Stomach (tissue), 19 donors: ENCODE measurements at places on chromosomes 7 and 10. TPM values are rescaled to one million over a fixed set of nuclear protein-coding genes. Genes with fewer than 3 reads are reported as not detected.

Gene HSPA14
- polyA plus RNA-seq = 11.5 TPM

Gene GPR85
- polyA plus RNA-seq = 0.31 TPM

Gene GPNMB
- 9.4 TPM for polyA plus RNA-seq

Gene KLF14
- polyA plus RNA-seq = not detected

- H3K4me3 ChIP-seq = no peak overlapping the region
- H3K27me3 ChIP-seq = no peaks in the 10 kb centered on the region
- peaks cover 9% of the 10 kb centered on the region for H3K4me1 ChIP-seq
- no peak overlapping the region for H3K27ac ChIP-seq
- DNase-seq = no peak
Measured at GRCh38 chr7:51234139-51234538, 82.5 kb downstream of the COBL start.

GRCh38 chr10:15603446-15604011 lies 116.2 kb downstream of the ITGA8 start:
- H3K27me3 ChIP-seq = no peaks in the 10 kb centered on the region
- no peak for DNase-seq
- H3K27ac ChIP-seq = no peak overlapping the region

- DNase-seq = peak; percentile 94
- H3K4me1 ChIP-seq = peaks cover 18% of the 10 kb centered on the region
- peak within 1 kb of the TSS; percentile 57 for H3K4me3 ChIP-seq
- H3K27ac ChIP-seq = peak within 1 kb of the TSS; percentile 84
Measured at GRCh38 chr7:92178928-92179924, at the start of gene LRRD1. TSS of gene LRRD1 (minus strand) at chr7:92179142. CDS start at chr7:92165202, 13,940 bp downstream.

Gene OR13A1
- polyA plus RNA-seq = not detected

Gene EVX1
- not detected for polyA plus RNA-seq

Gene DNA2
- polyA plus RNA-seq = 0.50 TPM

Gene AGBL3
- polyA plus RNA-seq = 1.2 TPM

- H3K4me1 ChIP-seq = no peaks in the 10 kb centered on the region
- no peak for DNase-seq
- no peak overlapping the region for H3K27ac ChIP-seq
- H3K4me3 ChIP-seq = no peak overlapping the region
- H3K36me3 ChIP-seq = peaks cover 5% of the 10 kb centered on the region
Measured at GRCh38 chr10:74330646-74331045, 179.6 kb downstream of the ADK start.

DNA sequence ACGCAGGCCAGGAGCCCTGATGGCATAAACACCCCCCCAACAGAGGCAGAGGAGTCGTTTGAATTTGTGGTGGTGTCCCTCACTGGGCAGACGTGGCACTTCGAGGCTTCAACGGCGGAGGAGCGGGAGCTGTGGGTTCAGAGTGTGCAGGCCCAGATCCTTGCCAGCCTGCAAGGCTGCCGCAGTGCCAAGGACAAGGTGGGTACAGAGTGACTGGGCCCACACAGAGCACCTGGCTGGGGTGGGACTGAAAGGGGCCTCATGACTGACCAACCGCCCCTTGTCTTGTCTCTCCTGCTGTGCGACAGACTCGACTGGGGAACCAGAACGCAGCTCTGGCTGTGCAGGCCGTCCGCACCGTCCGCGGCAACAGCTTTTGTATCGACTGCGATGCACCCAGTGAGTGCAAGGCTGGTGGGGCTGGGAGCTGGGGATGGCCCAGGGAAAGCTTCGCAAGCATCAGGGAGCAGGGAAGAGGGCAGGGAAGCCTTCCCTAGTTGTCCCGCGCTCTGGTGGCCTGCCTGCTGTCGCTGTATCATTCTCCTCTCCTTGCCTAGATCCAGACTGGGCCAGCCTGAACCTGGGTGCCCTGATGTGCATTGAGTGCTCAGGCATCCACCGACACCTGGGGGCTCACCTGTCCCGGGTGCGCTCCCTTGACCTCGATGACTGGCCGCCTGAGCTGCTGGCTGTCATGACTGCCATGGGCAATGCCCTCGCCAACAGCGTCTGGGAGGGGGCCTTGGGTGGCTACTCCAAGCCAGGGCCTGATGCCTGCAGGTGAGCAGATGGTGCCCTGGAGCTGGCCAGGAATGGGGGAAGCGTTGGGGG lies 25.4 kb downstream of the GBX1 start:
- H3K36me3 ChIP-seq = peaks cover 81% of the 10 kb centered on the region
- DNase-seq = peak; percentile 23
- H3K27ac ChIP-seq = no peak overlapping the region
- H3K4me1 ChIP-seq = no peaks in the 10 kb centered on the region
- no peak overlapping the region for H3K4me3 ChIP-seq
- no peaks in the 10 kb centered on the region for H3K27me3 ChIP-seq

DNA sequence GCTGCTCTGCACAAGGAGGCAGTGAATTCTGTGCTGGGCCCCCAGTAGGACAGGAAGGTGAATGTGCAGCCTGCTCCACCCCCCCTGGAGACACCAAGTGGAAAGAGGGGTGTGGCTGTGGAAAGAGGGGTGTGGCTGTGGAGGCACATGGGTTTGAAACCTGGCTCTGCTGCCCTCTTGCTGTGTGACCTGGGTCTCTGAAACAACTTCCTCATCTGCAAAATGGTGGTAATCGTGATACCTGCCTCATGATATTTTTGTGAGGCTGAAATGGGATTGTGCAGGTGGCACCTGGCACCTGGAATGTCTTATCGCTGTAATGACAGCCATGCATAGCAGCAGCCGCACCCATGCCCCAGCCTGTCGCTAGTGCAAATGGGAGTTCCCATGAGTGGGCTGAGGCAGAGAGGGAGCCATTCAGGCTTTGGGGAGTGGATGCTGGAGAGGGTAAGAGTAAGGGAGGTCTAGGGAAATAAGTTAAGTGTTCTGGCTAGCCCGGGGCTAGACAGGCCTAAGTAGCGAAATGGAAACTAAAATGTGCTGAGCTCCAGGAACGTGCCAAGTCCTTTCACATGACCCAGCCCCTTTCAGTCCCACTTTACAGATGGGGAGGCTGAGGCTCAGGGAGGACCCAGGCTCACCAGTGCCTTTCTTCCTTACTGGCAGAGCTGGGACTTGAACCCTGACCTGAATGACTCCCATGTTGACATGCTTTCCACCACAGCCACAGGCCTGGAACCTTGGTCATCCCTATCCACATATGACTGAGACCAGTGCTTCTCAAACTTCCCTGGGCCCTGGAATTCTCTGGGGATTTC lies 35.0 kb downstream of the C10orf105 start:
- H3K4me1 ChIP-seq = no peaks in the 10 kb centered on the region
- H3K27me3 ChIP-seq = no peaks in the 10 kb centered on the region
- no peak overlapping the region for H3K4me3 ChIP-seq
- no peaks in the 10 kb centered on the region for H3K36me3 ChIP-seq
- DNase-seq = no peak

DNA sequence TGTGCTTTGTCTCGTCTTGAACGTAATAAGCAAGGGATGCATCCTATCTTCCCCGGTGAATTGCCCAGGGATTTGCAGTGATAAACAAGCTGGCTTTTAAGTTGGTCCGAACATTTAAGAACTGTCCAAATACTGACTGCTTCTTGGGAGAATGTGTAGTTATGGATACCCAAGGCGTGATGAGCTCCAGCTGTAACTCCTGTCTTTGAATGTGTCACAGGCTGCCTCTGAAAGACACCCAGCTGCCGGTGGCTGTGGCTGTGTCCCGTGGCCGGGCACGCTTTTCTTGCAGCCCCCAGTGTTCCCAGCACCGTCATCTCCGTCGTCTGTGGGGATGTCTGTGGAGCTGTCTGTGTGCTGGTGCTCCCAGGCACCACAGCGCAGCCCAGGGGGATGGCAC lies 118.1 kb downstream of the GLRX3 start:
- H3K27ac ChIP-seq = no peak overlapping the region
- H3K4me3 ChIP-seq = no peak overlapping the region
- DNase-seq = no peak
- H3K27me3 ChIP-seq = no peaks in the 10 kb centered on the region

DNA sequence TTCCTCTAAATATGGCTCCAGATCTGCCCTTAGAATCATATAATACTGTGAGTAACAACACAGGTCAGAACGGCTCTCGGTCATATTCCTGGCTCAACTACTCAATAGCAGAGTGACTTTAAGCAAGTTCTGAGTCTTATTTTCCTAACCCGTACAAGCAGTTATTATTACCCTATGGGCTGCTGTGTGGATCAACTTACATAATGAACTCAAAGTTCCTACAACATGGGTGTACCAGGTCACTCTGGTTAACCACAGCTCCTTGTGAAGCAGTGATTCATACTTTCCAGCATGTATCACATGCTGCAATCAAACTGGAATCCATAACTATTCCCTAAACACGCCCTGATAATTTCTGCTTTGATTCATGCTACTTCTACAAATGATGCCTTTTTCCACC lies 107.3 kb downstream of the LRRN3 start:
- no peak overlapping the region for H3K27ac ChIP-seq
- no peaks in the 10 kb centered on the region for H3K27me3 ChIP-seq
- no peak for DNase-seq
- H3K4me3 ChIP-seq = no peak overlapping the region
- no peaks in the 10 kb centered on the region for H3K4me1 ChIP-seq

DNA sequence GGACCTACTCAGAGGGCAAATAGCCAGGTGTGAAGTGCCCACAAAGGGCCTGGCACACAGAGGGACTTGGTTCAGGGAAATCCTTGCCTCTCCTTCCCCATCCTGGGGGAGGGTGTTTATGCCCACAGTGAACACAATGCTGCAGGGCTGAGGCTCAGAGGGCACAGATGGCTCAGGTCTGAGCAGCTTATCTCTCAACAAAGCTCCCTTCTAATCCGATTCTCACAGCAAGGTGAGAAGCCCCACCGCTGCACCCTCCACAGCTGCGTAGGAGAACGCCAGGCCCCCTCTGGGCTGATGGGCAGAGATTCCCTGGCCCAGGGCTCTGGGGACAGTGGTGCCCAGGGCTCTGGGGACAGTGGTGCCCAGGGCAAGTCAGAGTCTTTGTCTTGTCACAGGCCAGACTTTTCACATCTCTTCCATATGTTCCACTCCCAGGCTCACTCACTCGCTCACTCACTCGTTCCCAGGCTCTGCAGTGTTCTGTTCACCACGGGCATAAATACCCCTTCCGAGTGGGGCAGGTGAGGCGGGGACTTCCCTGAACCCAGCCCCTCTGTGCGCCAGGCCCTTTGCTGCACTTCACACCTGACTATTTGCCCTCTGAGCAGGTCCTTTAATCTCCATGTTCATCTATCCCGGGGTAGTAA lies 8.7 kb upstream of the CDHR1 start:
- no peak overlapping the region for H3K27ac ChIP-seq
- H3K36me3 ChIP-seq = no peaks in the 10 kb centered on the region
- H3K4me1 ChIP-seq = no peaks in the 10 kb centered on the region
- H3K4me3 ChIP-seq = no peak overlapping the region

DNA sequence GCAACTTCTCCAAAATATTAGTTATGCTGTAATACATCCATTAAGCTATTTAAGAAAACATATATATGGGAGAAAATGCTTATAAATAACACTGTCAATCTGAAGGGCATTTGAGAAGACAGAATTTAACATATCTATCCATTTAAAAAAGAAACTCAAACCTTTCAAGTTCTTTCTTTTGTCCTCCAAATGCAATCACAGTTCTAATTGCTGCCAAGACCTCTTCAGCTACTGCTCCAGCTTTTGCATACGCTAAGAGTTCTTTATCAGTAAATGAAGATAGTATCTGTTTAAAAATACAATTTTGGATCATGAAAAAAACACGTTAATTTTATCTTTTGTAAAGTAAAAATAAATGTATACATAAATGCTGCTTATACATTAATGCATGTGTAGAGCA lies 39.6 kb downstream of the ABCB1 start:
- H3K36me3 ChIP-seq = no peaks in the 10 kb centered on the region
- H3K27me3 ChIP-seq = no peaks in the 10 kb centered on the region
- no peak overlapping the region for H3K27ac ChIP-seq
- DNase-seq = no peak

DNA sequence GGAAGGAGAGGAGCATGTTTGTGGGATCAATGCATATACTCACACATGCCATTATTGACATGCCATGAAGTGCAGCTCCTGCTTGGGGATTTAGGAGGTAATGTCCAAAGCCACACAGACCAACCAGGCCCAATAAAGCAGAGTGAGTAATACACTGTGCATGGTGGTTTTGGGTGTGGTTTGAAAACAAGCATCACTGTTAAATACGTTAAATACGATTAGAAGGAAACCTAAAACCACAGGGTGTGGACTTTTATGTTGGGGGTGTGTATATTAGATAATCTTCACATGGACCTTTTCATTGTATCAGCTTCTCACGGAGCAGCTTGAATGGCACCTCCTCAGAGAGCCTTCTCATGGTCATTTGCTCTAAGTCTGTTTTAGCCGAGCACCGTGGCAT lies 10.4 kb upstream of the EIF3A start:
- H3K27me3 ChIP-seq = no peaks in the 10 kb centered on the region
- H3K27ac ChIP-seq = peak overlapping the region; percentile 51
- no peak overlapping the region for H3K4me3 ChIP-seq
- DNase-seq = peak; percentile 83
- no peaks in the 10 kb centered on the region for H3K36me3 ChIP-seq

DNA sequence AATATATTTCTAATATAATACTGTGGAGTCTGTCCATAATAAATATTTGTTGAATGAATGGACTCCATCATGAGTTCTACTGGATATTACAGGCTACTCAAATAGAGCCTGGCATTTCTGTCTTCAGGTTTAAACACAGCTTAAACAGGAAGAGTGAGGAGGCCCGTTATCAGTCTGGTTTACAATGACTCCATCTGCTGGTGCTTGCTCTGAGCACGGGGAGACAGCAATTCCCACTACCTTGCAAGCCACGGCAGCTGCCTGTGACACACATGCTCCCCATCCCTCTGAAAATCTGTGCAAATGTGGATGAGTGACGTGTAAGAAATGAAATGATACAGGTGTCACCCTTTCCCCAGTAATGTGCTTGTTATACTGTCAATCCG lies 293.5 kb upstream of the IMMP2L start:
- no peak overlapping the region for H3K27ac ChIP-seq
- H3K36me3 ChIP-seq = peaks cover 8% of the 10 kb centered on the region
- H3K4me1 ChIP-seq = no peaks in the 10 kb centered on the region
- H3K4me3 ChIP-seq = no peak overlapping the region
- peak; percentile 59 for DNase-seq
- H3K27me3 ChIP-seq = no peaks in the 10 kb centered on the region

DNA sequence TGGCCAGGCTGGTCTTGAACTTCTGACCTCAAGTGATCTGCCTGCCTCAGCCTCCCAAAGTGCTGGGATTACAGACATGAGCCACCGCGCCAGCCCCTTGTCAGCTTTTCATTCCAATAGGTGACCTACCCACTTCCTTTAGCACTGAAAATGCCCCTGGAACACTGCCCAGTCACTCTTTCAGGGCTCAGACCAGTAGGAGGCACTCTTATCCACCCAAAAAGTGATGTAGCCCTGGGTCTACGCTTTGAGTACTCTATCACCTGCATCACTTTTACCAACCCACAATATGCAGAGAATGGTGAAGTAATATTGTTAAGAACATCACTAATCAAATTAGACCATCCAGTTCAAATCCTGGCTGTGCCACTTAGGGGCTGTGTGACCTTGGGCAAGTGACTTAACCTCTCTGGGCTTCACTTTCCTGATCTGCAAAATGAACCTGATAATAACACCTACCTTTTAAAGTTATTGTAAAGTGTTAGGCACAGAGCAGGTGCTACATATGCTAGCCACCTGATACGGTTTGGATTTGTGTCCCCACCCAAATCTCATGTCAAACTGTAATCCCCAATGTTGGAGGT lies 5.2 kb downstream of the CALN1 start:
- no peak overlapping the region for H3K27ac ChIP-seq
- no peaks in the 10 kb centered on the region for H3K27me3 ChIP-seq
- DNase-seq = no peak
- H3K36me3 ChIP-seq = no peaks in the 10 kb centered on the region
- no peaks in the 10 kb centered on the region for H3K4me1 ChIP-seq
